ENCODE measurements at places on chromosomes 6 and 20.

- DNase-seq = no peak
These were observed 27.9 kb downstream of the GCLC start for GRCh38 chr6:53517021-53517420.

DNA sequence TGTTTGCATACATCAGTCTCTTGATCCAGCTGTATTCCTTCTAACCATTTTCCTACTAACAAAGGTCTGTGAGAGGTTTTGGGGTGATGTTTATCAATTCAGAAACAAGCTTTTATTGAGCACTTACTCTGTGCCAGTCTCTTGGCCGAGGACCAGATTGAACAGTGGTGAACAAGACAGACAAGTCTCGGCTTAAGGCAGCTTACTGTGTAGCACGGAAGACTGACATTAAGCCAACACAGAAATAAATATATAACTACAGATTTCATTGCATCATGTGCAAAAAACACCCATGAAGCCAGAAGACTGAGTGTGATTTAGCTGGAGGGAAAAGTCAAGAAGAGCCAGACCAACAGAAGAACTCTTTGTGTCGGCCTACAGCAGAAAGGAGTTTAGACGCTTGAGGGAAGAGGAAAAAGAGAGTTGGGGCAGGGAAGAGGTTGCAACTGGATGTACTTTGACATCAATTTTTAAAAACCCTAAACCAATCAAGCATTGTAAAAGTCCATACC, 549.6 kb upstream of the CITED2 start:
- DNase-seq = no peak

DNA sequence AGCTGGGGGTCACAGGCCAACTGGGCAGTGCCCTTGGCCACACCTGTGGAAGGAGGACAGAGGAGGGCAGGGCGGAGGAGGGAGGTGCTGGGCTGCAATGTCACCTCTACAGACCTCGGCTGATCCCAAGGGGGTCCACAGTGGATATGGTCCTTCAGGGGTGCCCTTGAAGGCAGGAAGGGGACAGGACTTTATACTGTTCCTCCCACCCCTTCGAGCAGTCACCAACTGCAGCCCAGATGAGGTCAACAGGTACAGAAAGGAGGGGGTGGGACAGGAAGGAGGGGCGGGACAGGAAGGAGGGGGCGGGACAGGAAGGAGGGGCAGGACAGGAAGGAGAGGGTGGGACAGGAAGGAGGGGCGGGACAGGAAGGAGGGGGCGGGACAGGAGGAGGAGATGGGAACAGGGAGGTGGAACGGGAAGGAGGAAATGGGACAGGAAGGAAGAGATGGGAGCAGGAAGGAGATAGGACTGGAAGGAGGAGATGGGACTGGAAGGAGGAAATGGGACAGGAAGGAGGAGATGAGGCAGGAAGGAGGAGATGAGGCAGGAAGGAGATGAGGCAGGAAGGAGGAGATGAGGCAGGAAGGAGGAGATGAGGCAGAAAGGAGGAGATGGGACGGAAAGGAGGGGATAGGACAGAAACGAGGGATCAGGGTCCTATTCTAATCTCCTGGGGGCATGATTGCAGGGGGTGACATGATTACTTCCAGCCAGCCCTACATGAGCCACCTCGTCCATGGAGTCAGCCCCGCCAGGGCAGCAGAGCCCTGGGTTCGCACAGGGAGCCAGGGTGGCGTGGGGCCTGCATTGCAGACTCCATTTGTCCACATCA, 19.4 kb upstream of the MRGBP start:
- DNase-seq = no peak

GRCh38 chr6:15358579-15359327, 112.9 kb downstream of the JARID2 start:
- DNase-seq = no peak

- DNase-seq = no peak
These were observed 83.4 kb downstream of the NOL4L start for GRCh38 chr20:32501709-32502108.

DNA sequence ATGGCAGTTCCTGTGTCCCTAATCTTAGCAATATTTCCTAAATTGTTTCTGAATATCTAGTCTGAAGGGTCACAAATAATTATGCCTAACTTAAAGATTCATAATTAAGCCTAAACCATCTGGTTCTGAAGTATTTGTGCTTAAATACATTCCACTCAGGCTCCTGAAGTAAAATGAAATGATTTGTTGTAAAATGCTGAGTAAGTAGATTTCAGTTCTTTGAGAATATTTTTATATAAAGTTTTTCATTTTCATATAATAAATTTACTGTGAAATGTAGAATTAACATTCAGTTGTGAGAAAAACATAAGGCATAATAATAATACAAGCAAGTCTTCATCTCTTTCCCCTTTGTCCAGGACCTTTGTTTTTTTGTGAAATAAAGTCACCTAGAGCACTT, 330.6 kb upstream of the IMPG1 start:
- no peak for DNase-seq

DNA sequence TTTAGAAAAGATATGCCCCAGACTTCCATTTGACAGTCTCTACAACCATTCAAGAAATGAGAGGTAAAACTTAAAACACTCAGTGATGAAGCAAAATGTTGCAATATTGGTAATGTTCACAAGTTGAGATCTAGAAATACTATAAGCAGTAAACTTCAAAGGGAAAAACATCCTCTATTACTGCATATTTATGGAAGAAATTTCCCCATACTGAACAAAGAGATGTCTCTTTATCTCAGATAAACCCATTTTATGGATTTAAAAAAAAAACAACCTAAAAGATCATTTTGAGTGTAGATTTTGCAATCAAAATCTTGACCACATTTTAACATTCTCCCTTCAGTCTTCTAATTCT, 177.8 kb upstream of the TAB2 start:
- no peak for DNase-seq

DNA sequence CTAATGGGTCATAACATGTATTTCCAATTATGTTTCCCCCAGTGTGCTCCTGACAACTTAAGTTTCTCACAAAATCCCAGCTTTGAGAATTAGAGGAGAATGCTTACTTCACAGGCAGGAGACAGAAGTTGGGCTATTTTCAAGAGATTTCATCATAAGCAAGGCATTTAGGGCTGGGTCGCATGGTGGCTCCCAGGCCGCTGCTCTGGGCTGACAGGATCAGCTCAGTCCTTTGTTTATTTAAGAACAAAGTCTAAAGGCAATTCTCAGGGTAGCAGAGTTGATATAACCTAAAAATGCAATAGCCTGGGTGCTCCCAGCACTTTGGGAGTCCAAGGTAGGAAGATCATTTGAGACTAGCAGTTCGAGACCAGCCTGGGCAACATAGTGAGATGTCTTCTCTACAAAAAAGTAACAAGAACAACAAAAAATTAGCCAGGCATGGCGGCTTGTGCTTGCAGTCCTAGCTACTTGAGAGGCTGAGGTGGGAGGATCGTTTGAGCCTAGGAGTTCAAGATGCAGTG, 10.9 kb downstream of the FOXQ1 start:
- no peak for DNase-seq

GRCh38 chr6:107534571-107535141, 44.7 kb downstream of the SOBP start:
- DNase-seq = no peak

DNA sequence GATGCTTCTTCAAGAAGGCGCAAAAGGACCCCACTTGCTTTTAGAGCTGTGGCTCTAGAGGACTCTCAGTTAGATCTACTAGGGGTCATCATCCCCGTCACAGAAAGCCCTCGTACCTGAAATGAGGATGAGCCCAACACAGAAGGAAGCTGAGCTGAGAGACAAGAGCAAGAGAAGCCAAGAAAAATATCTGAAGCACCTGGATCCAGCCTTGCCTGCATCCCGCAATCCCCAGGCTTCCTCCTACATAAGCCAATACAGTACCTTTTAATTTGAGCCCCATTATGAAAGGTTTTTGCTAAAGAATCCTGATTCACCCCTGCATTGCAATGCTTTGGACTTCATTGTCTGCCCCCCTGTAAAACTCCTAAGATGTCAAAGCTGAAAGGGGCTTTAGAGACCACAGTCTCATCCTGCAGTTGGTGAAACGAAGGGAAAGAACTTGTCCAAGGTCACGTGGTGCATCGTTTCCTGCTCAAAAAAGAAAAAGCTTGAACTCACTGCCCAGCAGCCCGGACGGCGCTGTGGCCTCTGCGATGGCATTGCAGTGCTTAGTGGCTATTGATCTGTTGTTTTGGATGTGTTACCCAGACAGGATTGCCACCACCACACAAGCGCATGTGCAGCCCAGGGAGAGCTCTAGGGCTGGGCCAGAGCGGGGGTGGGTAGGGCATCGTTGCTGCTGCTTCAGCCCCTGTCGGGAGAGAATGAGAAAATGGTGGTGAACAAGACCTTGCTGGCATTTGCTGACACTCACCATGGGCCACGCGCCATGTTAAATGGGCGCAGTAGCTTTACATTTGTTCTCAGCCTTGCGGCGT, 28.4 kb downstream of the AAR2 start:
- no peak for DNase-seq

DNA sequence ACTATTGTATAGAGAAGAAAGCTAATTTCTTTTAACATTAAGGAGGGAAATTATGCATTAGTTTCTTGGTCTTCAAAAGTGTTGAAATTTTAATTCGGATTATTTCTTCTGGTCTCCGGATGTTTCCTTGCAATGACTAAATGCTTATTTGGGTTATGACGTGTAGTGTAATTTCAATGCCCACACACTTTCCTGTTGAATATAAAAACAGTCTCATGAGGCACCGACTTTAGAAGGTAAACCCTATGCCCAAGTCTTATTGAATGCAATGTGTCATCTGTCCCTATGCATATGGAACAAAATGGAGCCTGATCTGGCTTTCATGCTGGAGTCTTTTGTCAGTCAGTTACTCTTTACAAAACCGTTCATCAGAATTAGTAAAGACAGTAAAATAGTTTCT, 17.7 kb downstream of the GJA1 start:
- DNase-seq = no peak

- DNase-seq = no peak
These were observed 27.0 kb downstream of the PNLDC1 start for GRCh38 chr6:159826968-159827647.

Measured in NCI-H1930 (cell line).